Right renal cortex interstitium (tissue), 3 donors: ENCODE measurements at places on chromosomes 4 and X. TPM values are rescaled to one million over a fixed set of nuclear protein-coding genes. Genes with fewer than 3 reads are reported as not detected.
A peak's percentile ranks its signal among the peaks of the same experiment; 100 is the strongest.

The ETDA gene
- polyA plus RNA-seq, result not detected

- DNase-seq, result no peak
Observed at GRCh38 chr4:103721251-103721650, 1.5 kb upstream of the TACR3 start.

- DNase-seq, result no peak
Observed at GRCh38 chrX:129318375-129318774, 204.9 kb downstream of the SMARCA1 start.

GRCh38 chrX:38279188-38279587, 48.1 kb downstream of the RPGR start:
- DNase-seq, result no peak

DNA sequence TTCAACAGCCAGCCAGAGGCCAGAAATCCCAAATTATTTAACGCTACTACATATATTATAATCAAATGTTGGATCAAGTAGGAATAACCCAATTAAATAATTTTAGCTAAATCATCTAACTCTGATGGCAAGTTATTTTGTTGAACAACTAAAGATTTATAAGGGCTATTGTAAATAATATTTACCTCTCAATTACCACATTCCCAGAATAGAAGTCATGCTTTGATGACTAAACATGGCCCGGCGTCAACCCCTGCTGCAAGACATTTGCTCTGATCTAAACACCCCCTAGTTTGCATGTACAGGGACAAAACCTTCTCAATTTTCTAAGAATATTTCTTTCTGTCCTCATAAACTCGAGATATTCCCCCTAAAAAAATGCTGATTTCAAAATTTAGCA, 14.2 kb downstream of the VEGFC start:
- no peak for DNase-seq

DNA sequence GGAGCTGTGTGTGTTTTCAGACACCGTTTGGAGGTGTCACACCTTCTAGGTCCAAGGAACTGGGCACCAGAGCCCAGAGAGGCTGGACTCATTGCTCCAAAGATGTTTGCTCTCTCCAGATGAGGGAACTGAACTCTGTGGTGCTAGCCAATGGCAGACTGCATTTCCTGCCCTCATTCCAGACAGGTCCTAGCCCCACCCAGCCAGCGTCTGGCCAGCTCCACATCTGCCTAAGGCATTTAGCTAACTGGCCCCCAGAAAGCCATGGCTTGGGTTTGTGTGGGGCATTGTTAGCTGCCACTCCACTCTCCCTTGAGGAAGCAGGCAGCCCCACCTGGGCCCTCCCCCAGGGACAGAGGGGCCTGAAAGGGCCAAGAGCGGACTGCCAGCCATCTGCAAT, 11.4 kb downstream of the FGD1 start:
- DNase-seq, result no peak

DNA sequence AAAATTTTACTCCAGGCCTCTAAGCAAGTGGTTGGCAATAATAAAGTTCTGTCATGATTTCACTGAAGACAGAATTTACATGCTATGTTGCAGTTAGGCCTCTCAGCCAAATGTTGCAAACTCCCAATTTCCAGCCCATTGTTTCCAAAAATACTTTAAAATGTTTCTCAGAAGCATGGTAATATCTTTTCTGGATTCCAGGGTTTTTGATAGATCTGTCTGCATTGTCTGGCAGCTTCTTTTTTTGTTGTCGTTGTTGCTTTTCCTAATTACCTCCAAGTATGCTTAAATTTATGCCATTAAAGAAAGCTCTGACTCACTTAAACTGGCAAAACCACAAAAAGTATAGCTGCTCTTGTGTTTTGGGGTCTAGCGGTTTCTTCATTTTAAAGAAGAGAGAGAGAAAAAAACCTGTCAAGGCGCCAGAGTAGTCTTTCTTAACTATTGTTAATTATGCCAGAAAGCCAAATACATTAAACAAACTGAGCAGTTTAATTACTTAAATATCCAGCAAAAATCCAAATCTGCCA, 97.0 kb downstream of the AGTR2 start:
- no peak for DNase-seq

DNA sequence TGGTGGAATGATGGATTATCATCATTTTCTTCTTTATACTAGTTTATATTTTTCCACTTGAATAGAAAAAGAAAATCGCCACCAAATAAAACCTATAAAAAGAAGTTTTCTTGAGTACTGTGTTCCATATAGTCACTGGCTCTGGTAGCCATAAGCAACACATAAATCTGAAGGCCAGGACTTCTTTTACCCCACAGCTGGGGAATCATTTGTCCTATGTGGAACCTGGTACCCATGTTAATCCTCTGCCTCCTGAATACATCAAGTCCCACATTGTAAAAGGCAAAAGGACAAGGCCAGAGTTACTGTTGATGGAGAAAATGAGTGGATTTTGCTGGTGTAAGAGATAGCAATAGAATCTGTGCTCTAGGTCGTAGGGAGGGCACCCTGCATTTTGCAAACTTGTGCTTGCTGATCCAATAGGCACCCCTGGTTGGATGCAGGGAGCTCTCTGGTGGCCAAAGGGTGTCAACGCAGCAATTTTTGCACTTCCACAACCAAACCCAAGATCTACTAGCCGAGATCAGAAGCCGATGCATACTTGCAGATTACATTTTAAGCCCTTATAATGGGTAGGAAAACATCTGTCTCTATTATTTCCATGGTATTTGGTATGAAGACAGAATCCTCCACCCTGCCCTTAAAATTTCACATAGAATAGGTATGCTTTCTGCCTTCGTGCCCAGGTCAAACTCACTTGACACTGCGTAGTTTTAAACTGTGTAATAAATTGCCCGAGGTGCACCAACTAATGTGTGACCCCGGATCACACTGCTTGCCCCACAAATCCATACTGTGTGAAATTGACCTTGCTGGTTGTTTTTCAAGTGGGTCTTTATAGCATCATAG, 146.2 kb upstream of the SCML1 start:
- DNase-seq, result peak; percentile 49
